ENCODE measurements at places on chromosomes 1 and 21. TPM values are rescaled to one million over a fixed set of nuclear protein-coding genes. Genes with fewer than 3 reads are reported as not detected.

The HTR1D gene
- 3.1 TPM for total RNA-seq

The FCRLB gene
- total RNA-seq = 1.8 TPM

The GRIK1 gene
- not detected for total RNA-seq

The ANKRD45 gene
- total RNA-seq = 0.23 TPM

The CCDC185 gene
- 0.06 TPM for total RNA-seq

The NIBAN1 gene
- total RNA-seq = 15.4 TPM

The HLX gene
- total RNA-seq = 2.8 TPM

The ZBTB8OS gene
- 101 TPM for total RNA-seq

The TNFRSF8 gene
- total RNA-seq = 16.4 TPM

The RAB25 gene
- total RNA-seq = not detected

The NUDT4B gene
- total RNA-seq = 30.9 TPM

The PRELP gene
- total RNA-seq = not detected

The KCNH1 gene
- total RNA-seq = 3.0 TPM

The KCNE1 gene
- total RNA-seq = 0.06 TPM

The CGN gene
- 4.1 TPM for total RNA-seq

The CHODL gene
- total RNA-seq = not detected

The PSRC1 gene
- total RNA-seq = 129 TPM

The PRAMEF6 gene
- total RNA-seq = not detected

The WNT9A gene
- 1.8 TPM for total RNA-seq

The VSIG8 gene
- total RNA-seq = not detected
